ENCODE measurements at places on chromosomes 4 and X. TPM values are rescaled to one million over a fixed set of nuclear protein-coding genes. Genes with fewer than 3 reads are reported as not detected.

DNA sequence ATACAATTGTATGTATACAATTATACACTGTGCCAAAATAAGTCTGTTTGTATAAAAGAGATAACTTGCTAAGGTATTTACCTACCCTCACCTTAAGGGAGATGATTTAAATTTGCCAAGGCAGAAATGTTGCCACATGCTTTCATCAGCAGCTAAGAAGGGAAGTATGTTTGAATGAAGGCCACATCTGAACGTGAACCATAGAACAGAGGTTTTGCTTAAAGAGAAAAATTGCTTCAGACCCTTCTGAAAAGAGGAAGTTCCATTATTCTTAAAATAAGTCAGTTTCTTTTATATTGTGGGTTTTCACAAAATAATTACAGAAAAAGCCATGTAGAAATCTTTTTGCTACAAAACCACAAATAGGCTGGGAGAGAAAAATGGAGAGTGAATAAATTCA is 621.5 kb upstream of the HTR2C start:
- DNase-seq = no peak

DNA sequence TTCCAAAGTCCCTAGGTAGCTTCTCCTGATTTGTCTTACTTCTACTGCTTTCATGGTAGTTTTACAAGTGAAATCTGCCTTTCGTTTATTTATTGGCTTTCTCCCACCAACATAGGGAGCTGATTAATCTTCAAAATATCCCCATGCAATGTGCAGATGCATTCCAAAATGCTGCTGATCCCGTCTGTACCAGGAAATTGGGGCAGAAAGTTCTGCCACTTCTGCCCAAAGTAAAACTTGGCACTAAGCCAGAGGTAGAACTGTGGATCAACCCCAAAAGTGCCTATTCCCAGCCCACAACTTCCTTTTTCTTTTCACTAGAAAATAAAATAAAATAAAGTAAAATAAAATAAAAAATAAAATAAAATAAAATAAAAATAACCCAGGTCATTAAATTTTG is 47.3 kb upstream of the PPARGC1A start:
- no peak for DNase-seq

GRCh38 chrX:100647095-100647494 is 3.1 kb downstream of the SRPX2 start:
- no peak for DNase-seq

GRCh38 chrX:110173192-110174175 is 144.4 kb downstream of the AMMECR1 start:
- DNase-seq = peak; percentile 56

GRCh38 chr4:69713593-69713992 is 46.8 kb downstream of the SULT1B1 start:
- no peak for DNase-seq

DNA sequence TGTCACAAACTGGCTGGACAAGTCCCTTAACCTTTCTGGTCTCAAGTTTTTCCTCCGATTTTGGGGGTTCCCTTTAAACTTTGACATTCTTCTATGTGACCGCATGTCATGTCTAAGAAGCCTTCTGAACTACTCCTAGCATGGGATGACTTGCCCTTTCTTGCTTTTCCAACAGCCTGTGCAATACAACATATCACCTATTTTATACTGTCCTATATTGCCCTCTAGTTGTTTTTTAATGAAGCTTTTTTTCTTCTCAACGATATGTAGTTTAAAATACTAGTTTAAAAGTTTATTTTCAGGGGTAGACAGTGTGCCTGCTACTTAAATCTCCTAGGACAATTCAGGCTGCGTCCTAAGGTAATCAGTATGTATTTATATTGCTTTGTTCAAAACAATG is 1.0 kb upstream of the IGBP1 start:
- DNase-seq = peak; percentile 24

GRCh38 chr4:123807866-123808265 is 411.3 kb downstream of the SPRY1 start:
- DNase-seq = no peak

- no peak for DNase-seq
These were observed 9.6 kb downstream of the DDX60 start for GRCh38 chr4:168308912-168309311.

DNA sequence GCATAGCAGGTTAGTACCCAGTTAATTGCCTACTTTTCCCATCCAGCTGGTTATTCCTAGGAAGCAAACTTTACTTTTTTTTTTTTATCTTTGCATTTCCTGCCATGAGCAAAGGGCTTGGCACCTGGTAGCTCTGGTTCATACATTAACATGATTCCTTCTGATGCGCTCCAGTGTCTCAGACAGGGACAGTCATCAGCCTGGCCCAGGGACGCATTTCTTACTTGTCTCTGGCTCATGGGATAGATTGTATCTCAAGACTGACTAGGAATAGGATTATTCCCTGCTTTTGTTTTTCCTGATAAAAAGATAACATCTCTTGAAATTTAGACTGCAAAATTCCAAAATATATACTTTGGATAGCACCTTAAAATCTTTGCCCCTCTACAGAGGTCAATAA is 571.5 kb upstream of the TENM3 start:
- no peak for DNase-seq

DNA sequence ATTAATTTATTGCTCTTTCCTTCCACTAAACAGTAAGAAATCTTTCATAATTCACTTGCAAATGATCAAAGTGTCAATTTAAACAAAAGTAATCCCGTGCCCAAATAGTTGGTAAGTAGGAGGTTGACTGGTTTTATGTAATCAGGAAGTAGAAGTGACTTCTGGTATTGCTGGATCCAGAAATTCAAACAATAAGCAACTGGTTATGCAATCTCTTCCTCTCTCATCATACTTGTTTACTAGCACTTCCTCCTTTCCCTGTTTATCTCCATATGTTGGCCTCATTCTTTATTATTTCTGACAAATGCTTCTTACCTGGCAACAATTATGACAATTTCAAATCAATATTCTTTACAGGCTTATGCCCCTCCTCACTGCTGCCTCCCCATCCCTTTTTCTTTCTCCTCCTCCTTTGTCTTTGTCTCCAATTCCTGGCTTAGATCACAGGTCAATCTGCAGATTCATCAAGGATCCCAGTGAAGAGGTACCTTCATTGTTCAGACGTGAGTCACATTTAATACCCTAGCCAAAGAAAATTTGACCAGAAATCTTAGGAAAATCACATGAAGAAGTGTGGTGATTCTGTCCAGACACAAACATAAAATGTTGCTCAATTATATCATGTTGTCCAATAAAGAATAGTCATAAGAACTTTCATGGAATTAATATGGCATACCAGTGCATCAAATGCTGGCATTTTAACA is 323.2 kb upstream of the PCDH7 start:
- DNase-seq = no peak

DNA sequence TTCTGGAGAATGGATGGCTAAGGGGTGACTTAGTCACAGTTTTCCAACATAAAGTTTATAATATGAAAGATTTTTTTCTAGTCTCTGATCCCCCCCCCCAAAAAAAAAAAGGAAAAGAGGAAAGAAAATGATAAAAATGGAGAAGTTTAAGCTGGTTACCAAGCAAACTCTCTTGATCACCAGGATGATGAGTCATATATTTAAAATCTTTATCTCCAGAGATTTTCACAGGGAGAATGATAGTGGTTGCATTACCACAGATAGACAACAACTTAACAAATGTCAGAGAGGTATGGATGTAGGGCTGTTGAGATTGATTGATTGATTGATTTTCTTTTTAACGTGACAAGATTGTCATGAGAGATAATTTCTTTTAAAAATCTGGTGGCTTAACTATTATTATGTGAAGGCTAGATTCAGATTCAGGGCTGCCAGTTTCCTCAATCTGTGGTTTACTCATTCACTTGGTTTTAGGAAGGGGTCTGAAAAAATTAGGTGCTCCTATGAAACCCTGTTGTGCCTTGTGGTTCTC is 13.3 kb upstream of the TEX13C start:
- no peak for DNase-seq

DNA sequence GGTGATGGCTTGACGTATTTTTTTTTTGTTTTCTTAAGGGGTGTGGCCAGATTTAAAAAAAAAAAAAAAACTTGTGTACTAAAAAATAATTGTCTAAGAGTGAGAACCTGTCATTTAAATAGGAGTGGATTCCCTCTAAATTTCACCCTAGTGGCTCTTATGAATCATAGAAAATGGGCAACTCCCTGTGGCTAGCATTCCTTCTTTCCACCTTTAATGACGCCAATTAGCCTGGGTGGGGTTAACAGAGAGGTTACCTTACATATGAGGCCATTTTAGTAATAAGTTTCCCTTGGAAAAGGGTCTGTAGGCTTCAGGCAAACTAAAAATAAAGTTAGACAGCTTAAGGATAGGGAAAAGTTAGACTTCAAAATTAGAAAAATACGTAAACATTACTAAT is 223.5 kb upstream of the FAM241A start:
- DNase-seq = no peak

DNA sequence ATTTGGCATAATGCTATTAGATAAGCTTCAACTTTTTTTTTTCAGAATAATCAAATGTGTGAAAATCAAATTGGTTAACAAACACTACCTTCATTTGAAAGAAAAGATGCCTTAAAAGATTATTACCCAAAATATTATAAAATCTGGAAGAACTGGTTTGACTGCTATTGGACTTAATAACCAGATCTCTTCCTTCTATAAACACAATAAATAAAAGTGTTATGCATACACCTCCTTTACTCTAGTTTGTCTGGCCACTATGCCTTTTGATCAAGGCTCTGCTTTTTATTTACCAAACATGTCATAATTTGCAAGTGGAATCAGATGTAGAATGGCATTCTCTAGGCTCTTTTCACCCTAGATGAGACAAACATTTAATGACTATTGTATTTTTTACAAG is 897.3 kb upstream of the EPHA5 start:
- no peak for DNase-seq

GRCh38 chrX:41300758-41301437 is 33.1 kb upstream of the DDX3X start:
- no peak for DNase-seq

DNA sequence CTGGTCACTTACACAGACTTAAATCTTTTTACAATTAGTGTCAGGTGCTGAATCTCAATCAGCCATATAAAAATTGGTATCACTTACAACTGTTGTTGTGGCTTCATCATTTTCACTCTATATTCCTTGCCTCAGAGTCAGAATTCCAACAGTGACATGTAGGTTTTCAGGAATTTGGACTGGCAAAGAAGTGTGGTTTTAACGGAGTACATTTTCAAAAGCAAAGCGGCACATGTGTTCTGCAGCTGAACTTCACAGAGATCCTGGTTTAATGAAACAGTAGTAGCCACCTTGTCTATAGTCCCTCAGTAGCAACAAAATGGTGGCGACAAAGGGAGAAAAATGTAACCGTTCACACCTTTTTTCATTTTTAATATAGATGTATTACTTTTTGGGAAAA is 486.6 kb downstream of the FAT4 start:
- DNase-seq = no peak

DNA sequence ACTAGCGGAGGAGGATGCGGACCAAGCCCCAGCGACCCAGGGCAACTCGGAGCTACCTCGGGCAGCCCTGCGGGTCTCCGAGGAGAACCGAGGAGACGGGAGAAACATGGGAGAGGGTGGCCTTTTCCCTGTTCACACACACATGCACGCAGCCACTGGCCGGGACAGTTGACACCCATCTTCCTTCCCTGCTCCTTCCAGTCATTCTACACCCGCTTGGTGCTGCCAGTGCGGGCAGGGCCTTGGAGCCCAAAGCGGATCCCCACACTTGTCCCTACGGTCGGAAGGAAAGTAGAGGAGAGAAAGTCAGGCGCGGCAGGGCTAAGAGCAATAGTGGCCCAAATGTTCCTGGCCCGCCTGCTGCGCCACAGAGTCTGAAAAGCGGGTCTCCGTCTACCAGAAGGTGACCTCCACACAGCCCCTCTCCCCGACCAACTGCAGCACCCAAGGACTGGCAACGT is 1.1 kb upstream of the PPP3CA start:
- peak; percentile 6 for DNase-seq

- DNase-seq = no peak
These were observed 56.3 kb upstream of the SHOX start for GRCh38 chrX:574251-574650.

DNA sequence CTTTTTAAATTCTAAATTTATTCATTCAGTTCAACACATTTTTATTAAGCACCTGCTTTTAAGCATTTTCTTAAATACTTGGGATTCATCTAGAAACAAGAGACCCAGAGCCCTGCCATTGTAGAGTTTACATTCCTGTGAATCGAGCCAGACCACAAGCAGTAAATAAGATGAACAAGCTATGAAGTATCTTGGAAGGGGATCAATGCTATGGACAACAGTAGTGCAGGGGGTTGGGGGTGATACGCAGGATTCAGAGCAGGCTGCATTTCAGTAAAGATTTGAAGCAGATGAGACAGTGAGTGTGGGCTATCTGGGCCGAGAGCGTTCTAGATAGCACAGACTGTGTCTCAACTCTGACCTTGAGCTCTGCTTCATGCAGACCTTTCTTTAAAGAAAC is 35.1 kb downstream of the CLDN22 start:
- DNase-seq = no peak

GRCh38 chrX:147847999-147848398 is 63.7 kb upstream of the FMR1 start:
- DNase-seq = no peak

GRCh38 chrX:85365370-85365995 is 14.0 kb downstream of the POF1B start:
- DNase-seq = no peak

- no peak for DNase-seq
These were observed 96.1 kb downstream of the PPP3CA start for GRCh38 chr4:101251261-101251660.

- DNase-seq = no peak
These were observed 61.3 kb upstream of the TAB3 start for GRCh38 chrX:30950391-30950790.

- peak; percentile 30 for DNase-seq
These were observed 256.3 kb downstream of the CENPC start for GRCh38 chr4:67288964-67289363.

- DNase-seq = no peak
These were observed 45.4 kb downstream of the SEC24D start for GRCh38 chr4:118790544-118790943.

DNA sequence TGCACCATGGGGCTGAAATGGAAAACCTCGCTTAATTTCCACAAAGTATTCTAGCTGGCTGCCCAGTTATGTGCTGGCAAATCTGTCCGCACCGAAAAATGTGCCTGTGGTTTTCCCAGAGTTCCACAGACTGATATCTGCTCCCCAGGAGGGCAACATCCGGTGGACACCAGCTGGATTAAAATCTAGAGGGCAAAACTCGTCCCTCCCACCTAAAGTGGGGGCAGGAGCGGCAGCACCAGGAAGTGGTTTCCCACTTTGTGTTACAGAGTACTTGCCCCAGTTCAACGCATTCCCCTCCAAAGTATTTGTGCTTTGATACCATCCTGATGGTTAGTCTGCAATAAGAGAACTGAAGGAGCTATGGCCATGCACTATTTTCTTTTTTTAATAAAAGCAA is 187.6 kb downstream of the TSPAN5 start:
- no peak for DNase-seq

DNA sequence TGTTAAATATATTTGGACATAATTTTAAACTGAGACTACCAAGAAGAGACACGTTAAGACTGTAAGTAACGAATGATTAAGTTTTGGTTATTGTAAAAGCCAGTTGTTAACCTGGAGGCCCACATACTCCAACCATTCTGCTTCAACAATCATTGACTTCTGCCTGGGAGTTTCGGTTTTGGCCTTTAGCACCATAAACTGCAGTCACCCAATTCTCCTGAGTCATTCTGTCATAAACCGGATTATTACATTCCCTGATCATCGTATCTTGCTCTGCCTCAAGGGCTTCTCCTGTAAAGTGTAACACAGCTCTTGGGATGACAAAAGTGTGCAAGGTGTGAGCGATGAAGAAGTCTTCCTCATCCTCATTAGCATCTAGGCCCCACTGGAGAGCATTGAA is 46.9 kb upstream of the PABPC1L2A start:
- DNase-seq = no peak

SUPT20HL2 gene
- total RNA-seq = not detected

RPS6KA6 gene
- 4.0 TPM for total RNA-seq

NR0B1 gene
- total RNA-seq = 90.0 TPM

GPR82 gene
- not detected for total RNA-seq
